ENCODE measurements at places on chromosomes 12 and 14.

DNA sequence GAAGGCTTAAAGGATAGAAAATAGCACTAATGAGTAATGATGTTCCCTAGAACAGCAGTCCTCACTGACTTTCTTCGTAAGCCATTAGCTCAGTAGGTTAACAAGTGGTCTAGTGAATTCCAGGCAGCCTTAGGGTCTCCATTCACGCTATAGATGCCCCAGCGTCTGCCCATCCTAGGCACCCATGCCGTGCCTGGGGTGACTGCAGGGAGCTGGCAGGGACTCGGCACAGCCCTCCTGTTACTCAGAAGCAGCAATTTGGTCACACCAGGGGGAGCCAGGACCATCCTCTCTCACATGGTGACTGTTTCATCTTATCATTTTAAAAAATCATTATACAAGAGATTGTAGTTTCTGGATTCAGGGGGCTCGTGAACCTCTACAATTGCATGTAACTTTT, 66.0 kb upstream of the TRAF3 start:
- DNase-seq: no peak

- no peak for DNase-seq
Observed at GRCh38 chr12:106078358-106079010, 60.3 kb downstream of the NUAK1 start.

GRCh38 chr12:124507188-124508109, 60.0 kb downstream of the NCOR2 start:
- no peak for DNase-seq

GRCh38 chr14:23579311-23579630, 681 bp upstream of the JPH4 start:
- no peak for DNase-seq

DNA sequence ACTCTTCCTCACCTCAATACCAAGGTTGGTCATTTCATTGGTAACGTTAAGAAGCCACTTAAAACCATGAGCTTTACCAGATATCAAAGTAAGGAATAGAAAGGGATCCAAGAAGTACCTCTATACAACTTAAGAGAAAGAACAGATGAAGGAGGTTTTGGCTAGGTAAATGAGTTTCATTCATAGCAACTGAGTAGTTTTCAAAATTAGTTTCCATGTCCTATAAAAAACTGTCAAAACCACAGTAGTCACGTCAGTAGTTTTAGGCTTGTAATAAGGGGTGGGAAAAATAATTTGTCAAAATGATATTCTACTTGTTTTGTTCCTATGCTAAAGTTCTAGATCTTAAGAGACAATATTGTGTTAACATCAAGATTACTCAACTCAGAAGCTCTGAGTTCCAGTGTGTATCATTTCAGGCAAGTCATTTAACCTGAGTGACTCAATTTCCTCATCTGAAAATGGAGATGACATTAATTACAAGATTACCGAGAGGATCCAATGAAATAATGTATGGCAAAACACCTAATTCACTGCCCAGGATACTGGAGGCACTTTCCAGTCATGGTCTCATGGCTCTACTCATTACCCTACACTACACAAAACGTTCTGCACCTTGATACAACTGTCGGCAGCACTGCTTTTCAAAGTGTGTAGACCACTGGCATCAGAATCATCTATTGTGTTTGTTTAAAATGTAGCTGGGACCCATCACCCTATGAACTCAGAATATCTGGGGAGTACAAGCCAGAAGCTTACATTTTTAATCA, 24.1 kb upstream of the SLC6A13 start:
- DNase-seq: no peak
